ENCODE measurements at places on chromosomes 5 and 9.

DNA sequence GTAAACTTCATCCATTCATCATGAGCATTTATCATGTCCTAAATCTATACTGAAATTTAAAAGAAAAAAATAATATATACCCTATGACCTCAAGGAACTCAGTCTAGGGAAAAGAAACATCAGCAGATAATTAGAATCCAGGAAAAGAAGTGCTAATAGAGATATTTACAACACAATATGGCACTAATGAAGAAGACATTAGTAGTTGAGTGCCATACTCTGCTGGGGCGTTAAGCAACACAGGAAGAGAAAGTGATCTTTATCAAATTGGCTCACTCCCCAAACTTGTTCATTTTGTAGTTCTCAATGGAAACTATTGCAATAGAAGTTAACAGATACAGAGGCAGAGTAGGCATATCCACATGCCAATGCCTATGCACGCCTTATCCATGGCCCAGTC lies 27.5 kb downstream of the GABRA6 start:
- no peak for DNase-seq

- DNase-seq, result no peak
Observed at GRCh38 chr9:104769655-104770054, 5.7 kb downstream of the NIPSNAP3B start.

- DNase-seq, result no peak
Observed at GRCh38 chr9:101333490-101333889, 51.3 kb downstream of the BAAT start.

- DNase-seq, result no peak
Observed at GRCh38 chr5:159100782-159101646, 1.3 kb upstream of the EBF1 start.

- no peak for DNase-seq
Observed at GRCh38 chr9:113741886-113742854, 133.9 kb upstream of the ZNF618 start.

GRCh38 chr5:112436144-112436543 lies 17.1 kb upstream of the EPB41L4A start:
- DNase-seq, result no peak

DNA sequence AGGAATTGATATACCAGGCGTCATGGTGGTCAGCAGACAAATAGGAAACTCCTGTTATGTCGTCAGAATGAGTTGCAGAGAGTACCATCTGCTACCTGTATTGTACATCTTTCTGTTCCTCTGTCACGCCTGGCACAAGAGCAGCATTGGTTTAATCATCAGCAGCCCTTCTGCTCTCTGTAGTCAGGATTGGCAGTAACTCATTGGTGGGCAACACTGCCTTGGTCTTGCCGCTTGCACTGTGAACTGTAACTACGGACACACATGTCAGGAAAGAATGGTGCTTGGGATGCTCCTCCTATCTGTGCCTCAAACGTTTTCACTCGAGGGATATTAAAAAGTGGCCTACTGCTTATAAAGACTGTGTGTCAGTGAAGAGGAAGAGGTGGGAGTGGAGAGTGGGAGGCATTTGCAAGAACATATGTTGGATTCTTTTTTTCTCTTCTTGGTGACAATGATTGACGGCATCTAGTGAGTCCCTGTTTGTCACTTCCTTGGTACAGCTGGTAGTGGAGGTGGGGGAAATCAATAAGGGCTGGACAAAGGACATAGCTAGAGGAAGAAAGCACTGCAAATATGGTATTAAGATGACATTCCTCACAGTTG lies 76.6 kb downstream of the F2RL2 start:
- DNase-seq, result no peak

DNA sequence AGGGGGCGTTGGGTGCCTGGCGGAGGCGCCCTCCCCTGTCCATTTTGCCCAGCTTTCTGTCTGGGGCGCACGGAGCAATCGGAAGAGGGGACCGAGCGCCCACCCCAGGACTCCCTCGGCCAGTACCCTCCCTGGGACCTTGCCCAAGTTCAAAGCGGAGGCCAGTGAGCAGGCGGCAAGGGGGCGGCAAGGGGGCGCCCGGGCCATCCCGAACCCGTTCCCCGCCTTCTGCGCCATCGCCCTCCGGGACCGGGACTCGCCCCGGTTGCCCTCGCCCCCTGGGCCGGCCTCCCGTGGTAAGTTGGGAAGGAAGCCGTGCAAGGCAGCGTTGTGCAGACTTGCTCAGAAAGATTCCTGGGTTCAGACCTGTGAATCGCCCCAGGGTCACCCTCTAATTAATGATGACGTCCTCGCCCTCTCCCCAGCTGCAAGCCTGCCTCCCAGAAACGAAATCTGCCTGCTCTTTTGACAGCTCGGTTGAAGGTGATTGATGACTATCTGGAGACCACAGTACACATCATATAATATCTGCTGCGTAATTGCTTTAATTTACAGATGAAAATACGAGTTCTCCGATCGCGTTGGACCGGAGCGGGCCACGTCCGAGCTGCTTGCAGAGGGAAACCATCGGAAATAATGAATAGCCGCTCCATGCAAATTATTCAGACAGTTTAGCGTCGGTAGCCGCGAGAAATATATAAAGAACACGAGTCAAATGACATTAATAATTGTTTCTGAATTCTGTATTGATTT lies 1.4 kb upstream of the IRX4 start:
- no peak for DNase-seq

DNA sequence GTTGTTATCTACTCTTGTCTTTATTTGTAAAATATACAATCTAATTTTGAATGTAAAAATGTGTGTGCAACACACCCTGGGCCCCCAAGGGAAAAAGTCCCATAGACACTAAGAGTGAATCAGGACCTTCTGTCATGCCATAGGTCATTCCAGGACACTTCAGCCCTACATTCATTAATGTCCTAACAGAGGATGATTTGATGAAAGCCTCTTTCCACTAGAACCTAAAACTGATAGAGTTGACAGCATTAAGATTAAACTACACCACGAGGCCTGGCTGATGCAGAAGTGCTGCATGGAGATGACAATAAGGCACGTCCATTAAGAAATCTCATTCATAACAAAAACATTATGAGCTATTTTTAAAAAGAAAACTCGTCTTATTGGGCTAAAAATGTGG lies 46.2 kb downstream of the FRMD3 start:
- DNase-seq, result peak; percentile 26

- DNase-seq, result no peak
Observed at GRCh38 chr5:15520856-15521255, 20.9 kb downstream of the FBXL7 start.

GRCh38 chr9:90449213-90449925 lies 193.3 kb downstream of the DIRAS2 start:
- no peak for DNase-seq

DNA sequence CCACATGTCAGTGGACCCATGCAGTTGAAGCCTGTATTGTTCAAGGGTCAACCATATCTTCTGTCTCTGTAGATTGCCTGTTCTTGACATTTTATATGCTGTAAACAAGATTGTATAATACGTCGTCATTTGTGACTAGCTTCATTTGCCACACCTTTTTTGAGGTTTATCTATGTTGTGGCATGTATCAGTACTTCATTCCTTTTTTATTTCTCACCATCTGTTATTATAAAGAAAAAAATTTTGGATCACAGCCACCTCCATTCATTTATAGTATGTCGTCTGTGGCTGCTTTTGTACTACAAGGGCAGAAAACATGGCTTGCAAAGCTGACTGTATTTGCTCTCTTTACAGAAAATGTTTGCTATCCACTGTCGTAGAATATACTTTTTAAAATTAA lies 72.4 kb downstream of the TEK start:
- DNase-seq, result peak; percentile 55

- no peak for DNase-seq
Observed at GRCh38 chr5:3220638-3221288, 374.9 kb upstream of the IRX1 start.

GRCh38 chr5:84248013-84248412 lies 136.7 kb downstream of the EDIL3 start:
- DNase-seq, result no peak

GRCh38 chr5:99019812-99020697 lies 91.2 kb upstream of the CHD1 start:
- DNase-seq, result peak; percentile 94

GRCh38 chr9:75088646-75089372 lies 495 bp downstream of the OSTF1 start:
- DNase-seq, result peak; percentile 68

All from M059J (cell line).